Stimulated activated CD4-positive, alpha-beta T cell treated with anti-CD3 and anti-CD28 coated beads, Interleukin-1b, Interleukin-23, amount 100 ng/mL, for 1 hour (primary cell): ENCODE measurements at places on chromosomes 12 and 14.

GRCh38 chr12:104372061-104372720, 68.7 kb downstream of the EID3 start:
- DNase-seq = no peak

- DNase-seq = peak; percentile 9
These were observed 124.4 kb downstream of the RAD51B start for GRCh38 chr14:67943947-67944346.

DNA sequence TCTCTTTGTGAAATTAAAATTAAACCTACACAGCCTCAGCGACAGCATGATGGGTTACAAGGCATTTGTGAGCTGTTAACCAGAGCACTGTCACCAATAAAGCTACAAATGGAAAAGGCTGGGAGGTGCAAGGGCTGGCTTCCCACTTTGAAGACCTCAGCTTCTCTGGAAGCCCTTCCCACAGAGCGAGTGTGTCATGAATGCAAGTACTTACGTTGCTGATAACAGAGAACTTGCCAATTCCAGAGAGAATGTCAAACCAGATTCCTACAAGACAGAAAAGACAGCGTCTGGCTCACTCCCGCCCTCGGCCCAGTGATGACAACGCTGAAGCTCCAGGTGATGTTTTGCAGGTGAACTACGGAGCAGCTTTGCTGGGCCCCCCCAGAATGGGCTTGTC, 145.8 kb downstream of the NTF3 start:
- no peak for DNase-seq

- no peak for DNase-seq
These were observed 205.3 kb upstream of the SFSWAP start for GRCh38 chr12:131505561-131505960.

DNA sequence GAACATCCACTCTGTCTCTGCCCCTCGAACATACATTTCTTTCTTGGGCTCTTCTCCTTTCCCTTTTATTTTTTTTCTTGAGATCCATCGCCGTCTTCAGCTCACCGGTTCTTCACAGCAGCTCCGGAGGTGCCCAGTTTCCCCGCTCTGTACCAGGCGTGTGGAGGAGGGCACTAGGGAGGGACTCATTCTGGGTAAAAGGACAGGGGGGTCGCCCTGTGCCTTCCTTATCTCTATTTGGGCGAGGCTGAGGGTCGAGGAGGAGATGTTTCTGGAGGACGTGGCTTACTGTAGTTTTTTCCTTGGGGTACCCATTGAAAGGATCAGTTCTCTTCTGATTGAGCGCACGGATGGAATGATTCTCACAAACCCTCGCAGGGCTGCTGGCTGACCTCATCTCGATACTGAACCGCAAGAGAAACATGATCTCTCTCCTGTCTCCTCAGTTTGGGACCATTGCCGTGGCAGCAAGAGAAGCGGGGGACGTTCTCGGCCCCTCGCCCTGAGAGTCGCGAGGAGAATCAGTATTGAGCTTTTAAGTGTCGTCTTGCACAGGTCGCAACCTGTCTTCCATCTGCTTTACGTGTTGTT, 386 bp downstream of the LIN52 start:
- DNase-seq = no peak

DNA sequence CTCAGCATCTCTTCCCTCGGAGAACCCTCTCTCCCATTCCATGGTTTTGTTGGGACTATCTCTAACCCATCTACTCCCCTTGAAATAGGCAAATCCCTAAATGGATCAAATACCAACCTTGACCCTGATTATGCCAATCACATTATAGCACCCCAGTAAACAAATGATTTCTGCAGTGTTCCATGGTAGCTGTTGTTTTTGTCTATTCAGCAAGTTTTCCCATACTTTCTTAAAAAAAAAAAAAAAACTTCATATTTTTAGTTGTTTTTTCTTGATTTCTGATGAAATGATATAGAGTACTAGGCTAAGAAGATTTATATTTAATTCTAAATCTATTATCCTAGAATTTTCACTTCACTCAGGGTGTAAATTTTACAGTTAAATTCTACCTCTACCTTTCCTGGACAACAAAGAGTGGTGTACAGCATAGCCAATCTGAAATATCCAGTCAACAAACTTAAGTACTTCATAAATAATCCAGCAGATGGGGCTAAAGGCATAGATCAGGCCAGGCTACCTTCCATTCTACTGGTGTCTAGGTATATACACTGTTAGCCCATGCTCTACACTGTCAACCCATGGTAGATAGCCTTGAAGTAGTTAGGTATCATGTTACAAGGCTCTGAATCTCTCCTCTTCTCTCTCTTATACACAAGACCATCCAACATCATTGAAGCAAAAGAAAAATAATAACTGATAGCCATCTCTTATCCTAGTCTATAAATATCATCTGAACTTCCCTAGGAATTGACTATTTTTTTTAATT, 82.2 kb downstream of the PLEKHG7 start:
- no peak for DNase-seq

GRCh38 chr14:33464254-33464962, 486.5 kb downstream of the EGLN3 start:
- DNase-seq = no peak

- DNase-seq = no peak
These were observed 6.6 kb upstream of the PA2G4 start for GRCh38 chr12:56097738-56098137.

DNA sequence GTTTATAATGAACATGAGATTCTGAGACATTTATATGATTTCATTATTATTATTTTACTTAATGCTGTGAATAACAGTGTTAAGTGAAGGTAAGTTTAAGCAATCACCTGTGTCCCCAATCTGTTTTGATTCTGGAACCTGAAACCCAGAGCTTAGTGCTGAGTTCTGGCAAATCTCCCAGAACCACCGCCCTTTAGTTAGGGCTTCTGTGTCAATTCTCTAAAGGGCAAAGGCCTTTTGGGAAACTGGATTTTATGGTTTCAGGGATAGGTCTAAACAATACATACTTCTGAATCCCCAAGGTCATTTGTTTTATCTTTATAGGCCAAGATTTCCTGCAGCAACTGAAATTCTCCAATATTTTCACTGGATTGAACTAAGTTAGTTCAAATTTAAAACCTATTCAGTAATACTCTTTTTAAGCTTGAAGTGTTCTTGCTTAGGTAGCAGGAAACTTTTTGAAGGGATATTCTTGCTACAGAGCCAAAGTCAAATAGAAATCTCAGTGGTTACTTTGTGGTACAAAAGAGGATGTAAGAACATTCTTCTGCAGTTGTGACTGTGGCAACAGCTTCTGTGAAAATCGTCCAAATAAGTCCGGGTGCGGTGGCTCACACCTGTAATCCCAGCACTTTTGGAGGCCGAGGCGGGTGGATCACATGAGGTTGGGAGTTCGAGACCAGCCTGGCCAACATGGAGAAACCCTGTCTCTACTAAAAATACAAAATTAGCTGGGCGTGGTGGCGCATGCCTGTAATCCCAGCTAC, 10.0 kb upstream of the PKP2 start:
- DNase-seq = no peak

DNA sequence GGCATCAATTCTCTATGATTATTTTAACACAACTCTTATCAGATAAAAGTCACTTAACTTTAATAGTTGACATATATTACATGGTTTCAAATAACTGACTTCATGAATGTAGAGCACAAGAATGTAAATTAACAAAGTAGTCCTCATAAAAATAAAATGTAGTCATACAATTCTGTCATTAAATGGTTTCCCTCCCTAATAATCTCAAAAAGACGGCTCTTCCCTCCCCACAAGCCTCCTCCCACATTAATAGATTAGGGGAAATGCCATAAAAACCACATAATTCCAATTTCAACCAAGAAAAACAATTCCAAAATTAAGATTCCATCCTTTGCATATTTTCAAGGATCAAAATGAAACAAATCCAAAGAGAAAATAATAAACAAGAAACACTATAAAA, 36.7 kb downstream of the SPTLC2 start:
- DNase-seq = no peak

DNA sequence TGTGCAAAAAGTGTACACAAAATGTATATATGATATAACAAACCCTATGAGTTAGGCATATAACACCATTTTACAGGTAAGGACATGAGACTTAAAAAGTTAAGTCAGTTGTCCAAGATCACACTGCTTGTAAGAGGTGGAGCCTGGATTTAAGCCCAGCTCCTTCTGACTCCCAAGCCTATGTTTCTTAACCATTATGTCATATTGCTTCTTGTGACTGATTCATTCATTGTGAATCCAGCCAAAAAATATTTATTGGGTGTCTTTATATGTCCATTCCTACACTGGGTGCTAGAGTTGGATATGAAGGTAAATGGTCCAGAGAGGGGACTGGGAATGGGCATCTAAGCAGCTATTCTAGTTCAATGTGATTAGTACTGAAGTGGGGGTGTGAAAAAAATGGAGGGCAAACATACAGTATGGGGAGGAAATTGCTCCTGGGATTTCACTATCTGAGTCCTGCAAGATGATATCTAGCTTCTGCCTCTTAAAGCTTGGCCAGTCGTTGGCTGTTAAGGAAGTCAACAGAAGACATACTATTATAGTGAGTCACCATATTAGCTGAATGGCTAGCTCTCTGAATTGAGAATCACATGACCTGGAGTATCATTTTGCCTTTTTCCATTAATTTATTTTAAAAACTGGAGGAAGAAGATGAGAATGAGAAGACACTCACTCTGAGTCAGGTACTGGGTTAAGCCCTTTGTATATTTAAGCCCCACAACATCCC, 28.8 kb downstream of the PAX9 start:
- DNase-seq = no peak

- DNase-seq = no peak
These were observed 54.0 kb upstream of the OAS1 start for GRCh38 chr12:112852810-112853209.

DNA sequence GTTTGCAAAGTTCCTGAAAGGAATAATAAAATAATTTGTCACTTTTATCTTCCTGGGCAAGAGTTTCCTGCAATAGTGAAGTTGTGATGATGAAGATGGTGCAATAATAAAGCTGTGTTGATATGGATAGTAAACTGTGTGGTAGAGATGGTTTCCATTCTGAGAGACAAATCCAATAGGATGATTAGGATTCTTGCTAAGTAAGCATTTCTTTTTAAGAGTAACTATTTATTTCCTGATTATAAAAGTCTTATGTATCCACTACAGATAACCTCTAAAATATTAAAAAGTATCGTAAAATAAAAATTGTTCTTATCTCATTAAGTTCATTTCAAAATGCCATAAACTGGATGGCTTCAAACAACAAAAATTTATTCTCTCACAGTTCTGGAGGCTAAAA, 28.7 kb downstream of the TSPAN11 start:
- no peak for DNase-seq

- DNase-seq = no peak
These were observed 5.3 kb downstream of the ASB2 start for GRCh38 chr14:93970965-93971634.

- no peak for DNase-seq
These were observed 19.1 kb upstream of the FICD start for GRCh38 chr12:108495823-108496579.

- DNase-seq = no peak
These were observed 80.4 kb downstream of the CPNE8 start for GRCh38 chr12:38825006-38825405.

DNA sequence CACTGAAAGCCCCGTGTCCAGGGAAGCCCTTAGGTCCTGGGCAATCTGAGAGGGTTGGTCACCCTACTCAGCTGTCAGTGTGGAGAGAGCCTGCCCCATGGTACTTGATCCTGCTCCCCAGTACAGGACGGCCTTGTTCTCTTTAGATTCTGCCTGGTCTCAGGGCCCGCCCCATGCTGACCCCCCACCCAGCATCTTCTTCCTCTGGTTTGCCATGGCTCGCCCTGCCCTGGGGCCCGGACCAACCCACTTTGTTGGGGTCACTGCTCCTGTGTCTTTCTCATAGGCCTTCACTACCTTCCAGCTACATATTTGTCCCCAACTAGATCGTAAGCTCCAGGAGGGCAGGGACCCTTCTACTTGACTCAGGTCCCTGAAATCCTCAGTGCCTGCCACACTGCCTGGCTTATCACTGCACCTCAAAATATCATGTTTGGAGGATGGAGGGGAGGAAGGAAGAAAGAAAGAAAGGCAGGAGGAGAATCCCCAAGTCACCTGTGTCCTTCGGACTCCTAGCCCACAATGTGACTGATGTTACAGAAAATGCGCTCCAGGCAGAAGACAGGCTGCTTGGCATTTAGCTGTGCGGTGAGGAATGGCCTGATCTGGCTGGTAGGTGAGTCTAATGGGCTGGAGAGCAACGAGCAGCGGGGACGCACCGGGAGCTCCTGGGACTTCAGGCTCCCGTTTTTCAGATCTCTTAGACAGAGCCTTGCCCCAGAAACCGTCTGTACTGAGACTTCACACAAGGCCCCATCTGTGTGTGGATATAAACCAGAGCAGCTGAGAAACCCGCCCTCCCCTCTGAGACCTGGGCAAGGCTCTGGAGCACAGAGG, 66.1 kb downstream of the C14orf132 start:
- no peak for DNase-seq

- no peak for DNase-seq
These were observed 60.3 kb upstream of the GALNT9 start for GRCh38 chr12:132389526-132390286.

- no peak for DNase-seq
These were observed 323.1 kb upstream of the FBXO33 start for GRCh38 chr14:39755269-39755878.

- no peak for DNase-seq
These were observed 153.0 kb upstream of the CAND1 start for GRCh38 chr12:67116134-67116533.

DNA sequence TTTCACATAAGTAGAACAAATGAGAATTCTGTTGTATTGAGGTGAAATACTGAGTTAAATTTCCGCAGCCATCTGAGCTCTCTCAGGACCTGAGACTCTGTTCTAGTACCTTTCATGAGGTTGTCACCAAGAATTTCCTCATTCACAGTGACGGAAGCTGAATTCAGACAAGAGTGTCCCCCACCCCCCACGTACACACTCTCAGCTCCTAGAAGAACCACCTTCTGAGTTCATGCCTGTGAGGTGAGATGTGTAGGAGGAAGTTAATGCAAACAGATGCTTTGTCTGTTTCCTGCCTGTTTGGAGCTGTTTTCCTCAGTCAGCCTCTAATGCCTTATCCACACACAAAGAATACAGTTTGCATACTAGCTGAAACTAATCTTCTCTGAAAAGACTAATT, 18.2 kb downstream of the BICDL1 start:
- peak; percentile 49 for DNase-seq

- no peak for DNase-seq
These were observed 25.2 kb downstream of the FAM234B start for GRCh38 chr12:13069380-13069779.

GRCh38 chr12:6827982-6828780, at the start of gene P3H3:
Gene P3H3, plus strand, starts transcription at chr12:6828407. Its CDS starts 34 bp downstream, at chr12:6828441.
- no peak for DNase-seq

- DNase-seq = no peak
These were observed 217.3 kb upstream of the CRY1 start for GRCh38 chr12:107310621-107311020.

- DNase-seq = no peak
These were observed 98.4 kb downstream of the APAF1 start for GRCh38 chr12:98743362-98743953.

- DNase-seq = no peak
These were observed 14.7 kb downstream of the RITA1 start for GRCh38 chr12:113200021-113200797.
